ENCODE measurements at places on chromosomes 3 and 15.

DNA sequence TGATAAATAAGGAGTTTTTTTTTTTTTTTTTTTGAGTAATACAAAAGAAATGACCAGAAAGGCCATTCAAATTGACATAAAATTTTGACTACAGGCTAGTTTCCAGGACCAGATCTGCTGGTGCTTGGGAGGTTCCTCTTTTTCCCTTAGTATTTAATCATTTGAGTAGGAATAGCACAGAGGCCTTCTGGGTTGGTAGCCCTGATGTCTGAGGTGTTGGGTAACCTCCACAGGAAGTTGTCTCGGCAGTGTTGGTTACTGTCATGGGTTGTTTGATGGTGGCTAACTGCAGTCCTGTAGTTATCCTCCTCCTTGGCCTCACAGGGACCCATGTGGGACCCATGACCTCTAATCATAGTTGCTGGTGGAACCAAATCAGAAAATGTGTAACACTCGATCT, 91.1 kb downstream of the USP13 start:
- no peak for DNase-seq

DNA sequence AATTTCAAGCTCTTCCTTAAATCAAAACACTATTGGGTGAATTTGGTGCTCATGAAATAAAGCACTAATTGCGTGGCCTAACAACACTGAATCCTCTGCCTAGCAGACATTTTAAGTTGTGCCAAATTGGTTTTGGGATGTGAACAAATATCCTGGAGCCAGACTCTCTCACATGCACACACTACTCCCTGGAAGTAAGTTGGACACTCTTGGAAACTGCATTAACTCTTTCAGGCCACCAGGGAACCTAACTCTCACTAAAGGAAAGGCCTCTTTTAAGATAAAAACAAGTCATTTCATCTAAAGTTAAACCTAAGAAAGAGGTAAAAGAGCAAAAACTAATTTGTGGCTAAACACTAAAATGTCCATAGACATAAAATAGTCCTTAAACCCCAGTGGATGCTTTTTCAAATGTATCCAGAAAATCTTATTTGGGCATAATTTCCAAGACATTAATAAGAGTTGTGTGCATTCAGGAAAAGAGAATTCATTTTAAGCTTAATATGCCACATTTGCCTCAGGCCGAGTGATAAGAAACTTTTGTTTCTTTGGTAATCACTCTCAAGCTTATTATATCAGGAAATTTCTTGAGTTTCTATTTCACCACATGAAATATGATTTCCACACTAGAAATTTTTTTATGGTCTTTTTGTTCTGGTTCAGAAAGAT, 61.8 kb downstream of the ZBTB20 start:
- DNase-seq: no peak

DNA sequence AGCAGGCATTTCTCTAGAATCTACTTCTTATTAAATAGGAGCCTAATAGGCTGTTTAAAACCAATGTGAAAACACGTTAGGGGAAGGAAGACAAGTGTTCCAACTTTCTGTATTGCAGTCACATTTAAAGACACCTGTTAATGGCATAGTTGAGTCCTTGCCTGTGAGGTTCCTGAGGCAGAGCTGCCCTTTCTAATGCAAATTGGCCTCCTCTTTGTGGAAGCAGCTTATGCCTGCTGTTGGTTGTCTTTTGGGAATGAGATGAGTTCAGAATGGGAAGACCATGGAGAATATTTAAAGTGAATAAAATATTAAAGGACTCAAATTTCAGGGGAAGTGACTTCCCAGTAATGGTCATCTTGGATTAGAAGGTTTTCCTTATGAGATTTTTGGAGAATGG, 51.2 kb downstream of the NEK11 start:
- no peak for DNase-seq

- DNase-seq: no peak
These were observed 19.3 kb upstream of the GPX1 start for GRCh38 chr3:49377483-49377882.

GRCh38 chr3:148435534-148435933, 262.2 kb upstream of the AGTR1 start:
- DNase-seq: no peak

- DNase-seq: no peak
These were observed 148.0 kb downstream of the DIPK2A start for GRCh38 chr3:144119633-144120032.

- DNase-seq: no peak
These were observed 72.3 kb downstream of the CD200R1L start for GRCh38 chr3:112774293-112774926.

DNA sequence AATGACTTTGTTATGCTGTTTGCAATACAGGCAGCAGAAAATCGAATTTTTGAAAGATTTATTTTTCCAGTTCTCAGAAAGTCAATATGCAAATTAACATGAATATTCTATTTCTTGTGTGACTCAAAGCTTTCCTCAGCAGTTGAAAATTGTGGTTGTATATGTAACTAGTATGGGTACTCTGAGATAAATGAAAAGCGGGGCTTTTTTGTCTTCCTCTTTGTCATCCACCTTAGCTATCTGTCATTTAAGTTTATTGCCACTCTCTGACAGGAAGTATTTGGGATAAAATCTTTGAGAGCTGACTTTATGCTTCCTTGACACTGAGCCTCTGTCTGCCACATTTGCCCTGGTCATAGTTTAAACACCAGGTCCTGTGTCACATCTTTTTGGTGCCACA, 91.5 kb downstream of the ATG7 start:
- DNase-seq: no peak

DNA sequence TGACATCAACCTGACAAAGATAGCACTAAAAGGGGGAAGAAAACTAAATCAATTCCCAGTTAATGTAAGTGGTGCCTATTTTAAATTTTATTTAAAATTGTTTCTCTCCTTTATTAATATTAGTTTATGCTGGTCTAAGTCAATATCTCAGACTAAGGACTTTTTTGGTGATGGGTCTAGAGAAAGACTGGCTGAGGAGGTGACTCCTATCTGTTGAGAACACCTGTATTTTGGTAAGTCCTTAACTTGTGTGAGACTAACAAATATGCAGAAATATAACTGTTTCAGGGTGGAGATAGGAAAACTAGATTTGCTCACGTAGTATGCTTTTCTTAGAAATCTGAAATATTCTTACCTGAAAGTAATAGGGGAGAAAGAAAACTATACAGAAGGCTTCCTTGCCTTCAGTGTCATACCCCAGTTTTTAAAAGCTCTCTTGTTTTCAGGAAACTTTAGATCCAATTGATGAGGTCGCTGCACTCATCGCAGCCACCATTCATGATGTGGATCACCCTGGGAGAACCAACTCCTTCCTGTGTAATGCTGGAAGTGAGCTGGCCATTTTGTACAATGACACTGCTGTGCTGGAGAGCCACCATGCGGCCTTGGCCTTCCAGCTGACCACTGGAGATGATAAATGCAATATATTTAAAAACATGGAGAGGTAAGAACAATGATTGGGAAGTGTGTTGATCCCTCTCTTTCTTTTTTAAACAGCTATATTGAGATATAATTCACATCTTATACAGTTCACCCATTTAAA, 138.9 kb downstream of the PDE8A start:
- DNase-seq: no peak

GRCh38 chr3:184260724-184261269, 556 bp downstream of the CAMK2N2 start:
- no peak for DNase-seq

DNA sequence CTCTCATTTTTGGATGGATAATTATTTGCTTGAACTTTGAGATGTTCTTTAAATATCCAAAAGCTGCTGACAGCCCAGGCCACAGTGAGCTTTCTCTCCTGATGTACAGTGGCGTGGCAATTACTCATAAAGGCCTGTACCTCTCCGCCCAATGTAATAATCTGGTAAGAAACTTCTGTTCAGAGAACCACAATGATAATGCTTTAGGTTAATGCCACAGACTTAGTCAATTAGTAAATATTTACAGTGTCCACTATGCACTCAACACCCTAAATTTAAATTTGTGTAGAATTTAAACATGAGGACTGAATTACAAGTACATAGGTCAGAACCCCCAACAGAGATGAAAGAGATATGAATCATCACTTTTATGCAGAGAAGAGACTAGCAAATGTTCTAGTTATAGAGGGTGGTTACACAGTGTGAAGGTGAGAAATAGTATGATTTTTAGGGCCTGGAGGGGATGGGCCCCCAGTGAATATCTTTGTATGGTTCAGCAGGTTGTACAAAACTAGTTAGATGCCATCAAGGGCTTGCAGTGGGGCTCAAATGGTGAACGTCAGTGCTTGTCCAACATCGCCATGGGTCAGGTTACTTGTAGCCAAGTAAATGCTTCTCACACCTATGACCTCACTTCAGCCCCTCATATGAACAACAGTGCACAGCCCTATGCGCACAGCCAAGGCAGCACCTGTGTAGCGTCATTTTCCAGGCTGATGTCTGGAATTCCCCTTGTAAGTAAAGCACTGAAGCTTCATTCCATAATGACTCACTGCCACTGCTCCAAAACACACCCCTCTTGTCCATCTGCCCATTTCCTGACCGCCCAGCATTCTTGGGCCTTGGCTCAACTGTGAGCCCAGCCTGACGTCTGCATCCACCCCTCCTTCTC, 13.3 kb downstream of the ABHD2 start:
- DNase-seq: peak; percentile 98

DNA sequence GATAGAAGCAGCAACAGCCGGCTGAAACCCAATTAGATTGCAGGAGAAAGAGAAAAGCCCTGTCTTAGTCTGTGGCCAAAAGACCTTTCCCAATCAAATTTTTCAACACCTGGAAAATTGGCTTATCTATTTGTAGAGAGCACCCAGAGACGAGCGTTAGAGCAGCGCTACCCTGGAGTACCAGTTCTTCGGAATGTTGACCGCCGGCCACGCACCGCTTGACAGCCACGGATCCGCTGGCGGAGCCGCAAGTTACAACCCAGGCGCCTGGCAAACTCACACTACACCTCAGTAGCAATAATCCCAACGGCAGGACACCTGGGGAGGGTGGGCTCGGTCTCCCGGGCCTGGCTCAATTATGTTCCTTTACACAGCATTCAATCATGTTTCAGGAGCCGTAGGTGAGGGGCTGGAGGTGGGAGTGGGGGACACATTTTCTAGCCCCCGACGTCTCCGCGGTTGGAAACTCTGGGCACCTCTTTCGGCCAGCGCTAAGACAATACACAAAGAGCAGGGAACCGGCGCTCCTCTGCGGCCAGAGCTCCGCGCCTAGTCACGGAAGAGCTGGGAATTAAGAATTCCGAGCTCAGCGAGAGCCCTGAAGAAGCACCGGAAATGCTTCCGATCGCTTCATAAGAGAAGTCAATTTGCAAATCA, 1.2 kb downstream of the MB21D2 start:
- DNase-seq: no peak

DNA sequence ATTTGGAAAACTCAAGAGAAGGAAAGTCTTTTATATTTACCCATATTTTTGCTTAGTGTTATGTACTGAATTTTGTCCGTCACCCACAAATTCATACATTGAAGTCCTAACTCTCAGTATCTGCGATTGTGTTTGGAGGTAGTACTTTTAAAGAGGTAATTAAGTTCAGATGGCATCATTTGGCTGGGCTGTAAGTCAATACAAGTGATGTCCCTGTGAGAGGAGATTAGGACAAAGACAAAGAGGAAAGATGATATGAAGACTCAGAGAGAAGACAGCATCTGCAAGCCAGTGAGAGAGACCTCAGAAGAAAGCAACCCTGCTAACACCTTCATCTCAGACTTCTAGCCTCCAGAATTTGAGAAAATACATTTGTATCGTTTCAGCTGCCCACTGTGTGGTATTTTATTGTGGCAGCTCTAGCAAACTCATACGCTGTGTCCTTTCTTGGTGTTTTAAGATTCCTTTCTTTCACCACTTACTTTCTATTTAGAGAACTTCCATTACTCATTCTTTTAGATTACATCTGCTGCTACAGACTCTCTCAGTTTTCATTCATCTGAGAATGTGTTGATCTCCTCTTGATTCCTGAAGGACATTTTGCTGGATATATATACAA, 17.0 kb downstream of the LRCH3 start:
- no peak for DNase-seq

DNA sequence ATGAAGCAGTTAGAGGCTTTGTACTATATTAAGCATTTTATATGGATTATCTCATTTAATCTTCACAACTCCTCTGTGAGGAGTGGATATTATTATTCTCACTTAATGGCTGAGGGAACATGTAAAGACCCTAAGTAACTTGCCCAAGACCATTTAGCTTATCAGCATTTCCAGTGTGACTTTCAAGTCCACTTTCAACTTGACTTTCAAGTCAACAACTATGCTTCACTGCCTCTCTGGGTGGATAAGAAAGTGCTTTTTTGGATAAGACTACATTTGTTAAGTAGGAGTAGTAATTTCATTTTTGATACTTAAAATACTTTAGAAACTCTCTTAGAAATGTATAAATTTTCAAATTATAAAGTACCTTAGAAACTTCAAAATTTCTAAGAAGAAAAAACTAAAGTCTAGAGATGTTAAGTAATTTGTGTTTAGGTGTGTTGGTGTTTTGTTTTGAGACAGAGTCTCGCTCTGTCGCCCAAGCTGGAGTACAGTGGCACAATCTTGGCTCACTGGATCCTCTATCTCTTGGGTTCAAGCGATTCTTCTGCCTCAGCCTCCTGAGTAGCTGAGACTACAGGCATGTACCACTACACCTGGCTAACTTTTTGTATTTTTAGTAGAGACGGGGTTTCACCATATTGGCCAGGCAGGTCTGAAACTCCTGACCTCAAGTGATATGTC, 71.8 kb downstream of the MINDY2 start:
- no peak for DNase-seq

DNA sequence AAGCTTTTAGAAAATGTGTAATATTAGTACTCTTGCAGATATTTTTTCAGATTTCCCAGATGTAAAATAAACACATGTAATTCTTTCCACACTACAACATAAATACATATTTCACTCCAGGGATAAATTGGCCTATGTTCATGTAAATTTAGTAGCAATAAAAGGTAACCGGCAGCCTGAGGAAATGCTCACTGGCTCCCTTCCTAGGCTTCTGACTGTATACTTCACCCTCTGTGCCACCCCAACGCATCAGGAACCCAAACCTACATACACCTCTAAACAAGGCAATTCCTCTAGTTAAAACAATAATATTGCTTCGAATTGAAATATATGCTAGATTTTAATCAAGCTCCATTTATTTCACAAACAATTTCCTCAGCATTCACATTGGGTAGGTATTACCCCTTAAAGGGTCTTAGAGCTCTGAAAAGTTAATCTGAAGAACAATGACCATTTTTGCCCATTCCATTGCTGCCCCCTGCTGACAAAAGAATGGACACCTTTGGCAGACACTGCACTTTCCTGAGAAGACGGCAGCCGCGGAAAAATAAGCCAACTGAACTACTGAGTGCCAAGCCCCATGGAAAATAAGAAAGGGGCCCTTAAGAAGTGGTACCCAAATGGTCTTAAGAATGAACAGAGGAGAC, 212.5 kb downstream of the OSBPL10 start:
- no peak for DNase-seq

DNA sequence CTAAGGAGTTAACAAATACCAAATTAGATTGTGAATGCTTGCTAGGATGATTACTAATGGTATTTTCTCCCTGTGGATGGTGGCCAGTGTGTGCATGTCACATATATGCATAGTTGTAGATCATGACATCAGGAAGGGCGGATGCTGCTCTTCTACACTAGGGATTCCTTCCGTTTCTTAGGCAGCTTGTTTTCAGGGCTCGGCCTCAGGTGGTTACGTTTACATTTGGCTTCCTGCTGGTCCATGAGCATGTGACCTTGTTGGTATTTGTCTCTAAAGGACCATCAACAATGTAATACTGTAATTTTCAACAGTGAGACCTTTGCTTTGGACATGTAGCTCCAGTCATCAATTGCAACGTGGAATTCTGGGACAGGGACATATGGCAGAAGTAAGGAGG, 221.4 kb downstream of the NR1D2 start:
- no peak for DNase-seq

GRCh38 chr3:42709621-42710020, 7.0 kb upstream of the HHATL start:
- no peak for DNase-seq

GRCh38 chr3:16893618-16894200, 9.0 kb downstream of the PLCL2 start:
- DNase-seq: no peak
